ENCODE measurements at places on chromosomes 1 and 21. TPM values are rescaled to one million over a fixed set of nuclear protein-coding genes. Genes with fewer than 3 reads are reported as not detected.

- H3K4me3 ChIP-seq: no peak overlapping the region
- no peak for DNase-seq
- H3K27me3 ChIP-seq: no peaks in the 10 kb centered on the region
- no peak overlapping the region for H3K27ac ChIP-seq
- no peaks in the 10 kb centered on the region for H3K36me3 ChIP-seq
- no peaks in the 10 kb centered on the region for H3K4me1 ChIP-seq
Measured at GRCh38 chr1:7219031-7219430, 433.8 kb downstream of the CAMTA1 start.

GRCh38 chr1:211472724-211473123, 19.2 kb downstream of the RD3 start:
- no peak for DNase-seq
- no peak overlapping the region for H3K27ac ChIP-seq
- no peaks in the 10 kb centered on the region for H3K36me3 ChIP-seq

DNA sequence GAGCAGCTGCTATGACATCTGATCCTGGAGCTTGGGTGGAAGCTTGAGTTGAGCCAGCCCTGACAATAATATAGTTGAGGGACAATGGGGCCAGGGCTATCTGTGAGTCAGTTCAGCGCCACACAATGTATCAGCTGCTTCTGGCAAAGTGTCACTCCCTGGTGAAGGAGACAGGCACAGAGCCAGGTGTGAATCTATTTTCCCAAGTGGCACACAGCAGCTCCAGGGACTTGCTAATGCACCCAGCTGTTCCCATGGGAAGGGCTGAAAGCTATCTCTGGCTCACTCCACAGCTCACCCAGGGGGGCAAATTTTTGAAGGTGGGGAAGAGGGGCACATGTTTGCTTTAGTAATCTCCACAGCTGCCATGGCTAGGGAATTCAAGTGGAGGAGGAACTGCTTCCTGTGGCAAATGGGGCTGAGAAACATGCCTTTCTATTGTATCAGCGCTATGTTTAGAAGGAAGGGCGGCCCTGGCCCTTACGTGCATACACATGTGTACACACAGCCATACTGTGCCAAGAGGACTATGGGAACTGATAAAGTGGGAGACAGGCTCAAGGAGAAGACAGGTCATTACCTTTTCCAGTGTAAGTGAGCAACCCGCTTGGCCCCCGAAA, 2.2 kb downstream of the CYB5R1 start:
- H3K36me3 ChIP-seq: peaks cover 7% of the 10 kb centered on the region
- H3K27ac ChIP-seq: no peak overlapping the region
- DNase-seq: no peak

Gene S100A8
- 75.8 TPM for total RNA-seq

DNA sequence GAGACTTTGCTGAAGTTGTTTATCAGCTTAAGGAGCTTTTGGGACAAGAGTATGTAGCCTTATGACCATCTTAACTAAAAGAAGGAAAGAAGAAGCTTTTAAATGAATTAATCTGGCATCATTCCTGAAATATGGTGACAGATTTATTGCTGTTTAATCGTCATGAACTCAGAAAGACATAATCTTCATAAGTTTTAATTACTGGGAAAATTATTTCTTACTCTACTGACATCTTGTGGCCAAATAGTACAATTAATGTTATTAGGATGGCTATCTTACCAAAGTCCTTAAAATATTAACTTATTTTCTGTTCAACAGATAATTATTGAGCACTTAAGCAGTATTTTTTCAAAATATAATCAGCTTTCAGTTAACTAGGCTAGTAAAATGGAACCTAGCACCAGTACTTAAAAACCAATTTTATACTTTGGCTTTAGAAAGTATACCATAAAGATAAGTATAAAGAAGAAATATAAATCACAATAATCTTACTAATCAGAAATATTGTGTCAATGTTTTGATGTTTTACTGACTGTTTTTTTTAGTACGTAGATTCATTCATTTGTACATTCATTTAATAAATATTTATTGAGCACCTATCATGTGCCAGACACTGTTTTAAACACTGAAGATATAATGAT, 34.7 kb upstream of the GPR25 start:
- H3K36me3 ChIP-seq: no peaks in the 10 kb centered on the region
- H3K27ac ChIP-seq: no peak overlapping the region
- DNase-seq: no peak
- no peak overlapping the region for H3K4me3 ChIP-seq
- no peaks in the 10 kb centered on the region for H3K27me3 ChIP-seq

GRCh38 chr1:152110365-152110859, 4.8 kb downstream of the TCHH start:
- H3K27me3 ChIP-seq: peaks cover 60% of the 10 kb centered on the region
- H3K4me3 ChIP-seq: peak overlapping the region; percentile 28
- peaks cover 39% of the 10 kb centered on the region for H3K4me1 ChIP-seq
- no peak overlapping the region for H3K27ac ChIP-seq

- no peak overlapping the region for H3K27ac ChIP-seq
- no peaks in the 10 kb centered on the region for H3K36me3 ChIP-seq
- DNase-seq: no peak
- H3K4me1 ChIP-seq: no peaks in the 10 kb centered on the region
- H3K4me3 ChIP-seq: no peak overlapping the region
Measured at GRCh38 chr1:4108758-4109627, 208.9 kb upstream of the C1orf174 start.

DNA sequence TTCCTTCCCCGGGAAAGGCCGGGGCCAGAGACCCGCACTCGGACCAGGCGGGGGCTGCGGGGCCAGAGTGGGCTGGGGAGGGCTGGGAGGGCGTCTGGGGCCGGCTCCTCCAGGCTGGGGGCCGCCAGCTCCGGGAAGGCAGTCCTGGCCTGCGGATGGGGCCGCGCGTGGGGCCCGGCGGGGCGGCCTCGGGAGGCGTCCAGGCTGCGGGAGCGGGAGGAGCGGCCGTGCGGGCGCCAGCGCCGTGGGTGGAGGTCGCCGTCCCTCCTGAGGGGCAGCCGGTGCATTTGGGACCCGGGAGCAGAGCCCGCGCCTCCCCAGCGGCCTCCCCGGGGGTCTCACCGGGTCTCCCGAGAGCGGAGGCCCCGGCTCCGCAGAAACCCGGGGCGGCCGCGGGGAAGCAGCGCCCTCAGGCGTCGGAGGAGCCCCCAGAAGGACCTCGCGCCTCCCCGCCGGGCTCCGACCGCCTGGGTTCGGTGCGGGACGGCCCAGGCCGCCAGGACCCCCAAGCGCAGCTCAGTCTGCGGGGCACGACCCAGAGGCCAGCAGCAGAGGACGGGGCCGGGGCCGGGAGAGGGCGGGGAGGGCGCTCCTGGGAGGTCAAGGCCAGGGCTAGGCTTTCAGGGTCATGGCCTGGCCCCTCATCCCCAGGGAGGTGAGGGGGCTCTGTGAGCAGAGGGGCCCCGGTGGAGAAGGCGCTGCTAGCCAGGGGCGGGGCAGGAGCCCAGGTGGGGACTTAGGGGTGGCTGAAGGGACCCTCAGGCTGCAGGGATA, 7.2 kb upstream of the SLX9 start:
- peak overlapping the region; percentile 55 for H3K4me3 ChIP-seq
- H3K4me1 ChIP-seq: peaks cover 57% of the 10 kb centered on the region
- no peaks in the 10 kb centered on the region for H3K36me3 ChIP-seq
- H3K27me3 ChIP-seq: no peaks in the 10 kb centered on the region

DNA sequence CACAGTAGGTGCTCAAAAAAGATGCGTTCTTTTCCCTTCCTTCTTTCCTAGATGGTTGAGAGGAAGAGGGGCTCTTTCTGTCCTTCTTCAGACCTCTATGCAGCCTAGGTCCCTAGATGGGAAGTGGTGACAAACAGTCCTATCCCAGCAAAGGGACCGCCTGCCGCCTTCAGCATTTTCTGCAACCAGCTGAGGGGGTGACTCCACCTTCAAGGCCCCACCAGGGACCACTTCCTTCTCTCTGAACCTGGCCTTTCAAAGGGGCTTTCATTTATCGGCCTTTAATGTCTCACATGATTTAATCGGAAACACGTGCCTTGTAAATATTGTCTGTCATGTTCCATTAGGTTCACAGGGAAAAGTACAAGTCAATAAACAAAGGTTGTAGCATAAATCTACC, 32.6 kb downstream of the GLIS1 start:
- no peak overlapping the region for H3K4me3 ChIP-seq
- H3K36me3 ChIP-seq: no peaks in the 10 kb centered on the region
- no peak for DNase-seq
- no peaks in the 10 kb centered on the region for H3K4me1 ChIP-seq

DNA sequence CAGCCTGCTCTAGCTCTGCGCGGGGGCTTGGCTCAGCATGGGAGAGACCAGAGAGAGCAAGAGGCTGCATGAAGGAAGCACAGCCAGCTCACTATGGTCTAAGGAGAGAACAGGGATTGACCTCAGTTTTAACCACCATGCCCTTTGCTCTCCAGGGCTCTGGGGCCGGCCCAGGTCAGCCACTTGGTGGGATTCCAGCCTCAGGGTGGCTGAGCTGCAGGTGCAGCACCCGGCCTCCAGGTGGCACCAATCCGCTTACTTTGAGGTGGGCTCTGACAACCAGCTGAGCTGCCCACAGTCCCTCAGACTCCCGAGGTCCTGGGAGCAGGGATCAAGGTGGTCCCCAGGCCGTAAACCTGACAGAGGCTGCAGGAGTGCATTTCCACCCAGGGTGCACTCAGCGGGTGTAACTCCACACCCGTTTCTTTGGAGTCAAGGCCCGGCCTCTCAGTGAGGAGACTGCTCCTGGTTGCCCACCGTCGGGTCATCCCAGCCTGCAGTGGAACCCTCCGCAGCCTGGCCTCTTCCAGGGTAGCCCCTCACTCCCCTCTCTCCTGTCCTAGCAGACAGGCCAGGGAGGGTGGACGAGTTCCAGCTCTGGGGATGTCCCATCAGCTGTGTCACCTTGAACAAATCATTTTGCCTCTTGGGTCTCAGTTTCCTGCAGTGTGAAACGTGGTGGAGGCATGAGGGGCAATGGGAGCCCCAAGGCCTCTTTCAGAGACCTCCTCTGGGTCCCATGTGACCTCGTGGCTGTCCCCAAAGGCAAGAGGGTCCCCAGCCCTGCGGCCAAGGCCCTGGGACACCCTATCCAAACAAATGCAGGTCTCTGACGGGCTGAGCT, 607 bp upstream of the LGR6 start:
- peaks cover 13% of the 10 kb centered on the region for H3K27me3 ChIP-seq
- H3K4me1 ChIP-seq: peaks cover 46% of the 10 kb centered on the region
- no peak overlapping the region for H3K27ac ChIP-seq

DNA sequence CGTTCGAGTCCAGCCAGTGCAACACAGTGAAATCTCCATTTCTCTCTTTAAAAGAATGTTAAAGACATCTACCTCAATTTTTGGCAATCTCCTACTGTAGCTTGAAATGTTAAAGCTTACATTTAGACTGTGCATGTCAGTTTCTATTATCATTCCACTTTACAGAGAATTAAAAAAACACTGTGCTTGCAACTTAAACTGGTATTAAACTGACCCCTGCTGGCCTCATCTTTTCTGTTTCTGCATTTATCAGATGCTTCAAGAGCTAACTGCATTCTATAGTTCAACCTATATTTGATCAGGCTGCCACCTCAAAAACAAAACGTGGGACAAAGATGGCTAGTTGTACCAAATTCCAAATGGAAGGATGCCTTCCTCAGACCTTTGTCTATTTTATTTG, 226.5 kb downstream of the SMYD3 start:
- H3K4me3 ChIP-seq: no peak overlapping the region
- no peaks in the 10 kb centered on the region for H3K27me3 ChIP-seq
- no peaks in the 10 kb centered on the region for H3K4me1 ChIP-seq
- no peak for DNase-seq
- peaks cover 2% of the 10 kb centered on the region for H3K36me3 ChIP-seq
- no peak overlapping the region for H3K27ac ChIP-seq

DNA sequence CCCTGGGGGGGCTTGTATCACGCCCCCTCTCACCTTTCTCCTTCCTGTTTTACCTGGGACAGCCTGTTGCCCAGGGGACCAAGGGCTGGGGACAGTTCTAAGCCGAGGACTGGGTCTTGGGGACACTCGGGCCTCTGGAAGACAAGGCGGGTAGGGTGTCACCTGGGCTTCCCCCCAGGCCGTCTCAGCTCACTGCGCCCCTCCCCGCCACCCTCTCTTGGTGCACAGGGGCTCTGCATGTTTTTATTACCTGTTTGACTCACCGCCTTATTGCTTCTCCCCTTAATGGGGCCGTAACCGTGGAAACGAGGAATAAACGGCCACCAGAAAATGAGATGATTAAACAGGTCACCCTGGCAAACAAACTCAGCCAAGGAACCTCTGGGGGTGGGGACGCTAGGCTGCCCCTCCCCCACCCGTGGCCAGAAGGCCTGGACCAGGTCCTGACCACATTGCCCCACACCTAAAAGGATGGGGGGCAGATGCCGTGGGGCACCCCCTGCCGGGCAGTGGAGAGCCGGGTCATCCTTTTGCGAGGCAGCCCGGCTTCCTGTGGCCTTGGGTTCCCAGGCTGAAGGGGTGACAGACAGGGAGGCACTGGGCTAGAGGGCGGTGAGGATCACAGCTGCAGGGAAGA, 109.9 kb downstream of the CASZ1 start:
- peaks cover 4% of the 10 kb centered on the region for H3K36me3 ChIP-seq
- H3K4me1 ChIP-seq: peaks cover 10% of the 10 kb centered on the region
- no peak overlapping the region for H3K27ac ChIP-seq
- no peak for DNase-seq

DNA sequence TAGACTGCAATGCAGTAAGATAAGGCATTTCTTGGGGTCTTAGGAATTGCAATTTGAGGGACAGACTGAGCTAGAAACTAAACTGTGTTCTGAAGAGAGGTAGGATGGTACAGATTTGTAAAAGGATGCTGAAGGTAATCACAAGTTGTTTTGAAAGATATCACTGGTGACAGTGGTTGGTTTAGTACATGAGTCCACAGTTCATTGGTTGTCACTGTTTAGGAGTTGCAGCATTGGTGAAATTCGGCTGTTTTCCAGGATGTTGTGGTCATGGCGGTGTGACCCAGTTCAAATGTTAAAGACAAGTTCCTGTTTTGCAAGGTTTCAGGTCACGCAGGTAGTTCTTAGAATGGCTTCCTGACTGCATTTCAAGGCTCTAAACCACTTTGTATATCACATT, 292.8 kb upstream of the B3GALT2 start:
- peak overlapping the region; percentile 49 for H3K27ac ChIP-seq
- H3K4me1 ChIP-seq: peaks cover 4% of the 10 kb centered on the region
- H3K36me3 ChIP-seq: no peaks in the 10 kb centered on the region
- H3K4me3 ChIP-seq: no peak overlapping the region
- DNase-seq: peak; percentile 44

Gene MCOLN2
- total RNA-seq: 23.9 TPM

DNA sequence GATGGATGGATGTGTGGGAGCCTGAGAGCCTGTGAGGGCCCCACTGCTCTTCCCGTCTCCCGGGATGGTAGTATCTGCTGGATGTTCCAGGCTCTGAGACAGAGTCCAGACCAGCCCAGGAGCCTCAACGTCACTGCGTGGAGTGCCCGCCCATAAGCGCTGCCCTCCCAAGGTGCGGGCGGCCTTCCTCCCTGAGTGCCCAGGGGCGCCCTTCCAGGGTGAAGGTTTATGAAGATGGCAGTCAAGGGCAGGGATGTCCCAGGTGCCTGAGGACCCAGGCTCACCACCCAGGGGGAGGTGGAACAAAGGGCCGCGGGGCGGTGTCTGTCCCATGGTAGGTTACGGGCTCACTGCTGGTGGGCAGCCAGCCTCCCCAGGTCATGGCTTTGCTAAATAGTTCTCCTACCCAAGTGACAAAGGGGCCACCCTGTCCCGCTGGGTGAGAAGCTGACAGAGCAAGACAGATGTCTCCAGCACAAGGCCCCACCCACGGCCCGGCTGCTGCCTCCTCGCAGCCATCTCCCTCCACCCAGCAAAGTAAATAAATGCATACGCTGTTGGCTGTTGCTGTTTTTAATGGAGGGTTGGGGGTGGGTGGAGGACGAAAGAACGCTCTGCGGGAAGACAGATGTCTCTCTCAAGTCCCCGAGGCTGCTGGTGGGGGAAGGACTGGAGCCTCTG, 9.0 kb upstream of the GPR153 start:
- H3K4me1 ChIP-seq: no peaks in the 10 kb centered on the region
- no peaks in the 10 kb centered on the region for H3K36me3 ChIP-seq
- no peak for DNase-seq
- H3K27me3 ChIP-seq: no peaks in the 10 kb centered on the region

Data from natural killer cell (primary cell).